SK-N-SH treated with all-trans-retinoic acid at 6 μM for 48 hours (cell line): ENCODE measurements at places on chromosomes 3 and 15.

GRCh38 chr3:171809611-171809860 is 747 bp downstream of the PLD1 start:
- peak; percentile 35 for ATAC-seq

- peak; percentile 88 for ATAC-seq
These were observed 6.4 kb upstream of the ISL2 start for GRCh38 chr15:76330080-76330680.

GRCh38 chr3:128468791-128469527 is 2.3 kb upstream of the DNAJB8 start:
- peak; percentile 29; the same call in 2 of the 3 replicates for ATAC-seq

- ATAC-seq = peak; percentile 21; the same call in 2 of the 3 replicates
These were observed 63.7 kb upstream of the THSD4 start for GRCh38 chr15:71051539-71051938.

DNA sequence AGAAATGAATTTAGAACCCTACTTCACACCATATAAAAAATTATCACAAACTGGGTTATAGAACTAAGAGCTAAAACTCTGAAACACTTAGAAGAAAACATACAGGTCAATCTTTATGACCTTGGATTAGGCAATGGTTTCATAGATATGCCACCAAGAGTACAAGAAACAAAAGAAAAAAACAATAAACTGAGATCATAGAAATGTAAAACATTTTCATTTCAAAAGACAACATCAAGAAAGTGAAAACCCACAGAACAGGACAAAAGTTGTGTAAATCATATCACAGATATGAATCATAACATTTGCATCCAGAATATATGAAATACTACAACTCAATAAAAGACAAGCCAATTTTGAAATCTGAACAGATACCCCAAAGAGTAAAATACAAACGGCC is 72.4 kb downstream of the TBL1XR1 start:
- ATAC-seq = no peak

DNA sequence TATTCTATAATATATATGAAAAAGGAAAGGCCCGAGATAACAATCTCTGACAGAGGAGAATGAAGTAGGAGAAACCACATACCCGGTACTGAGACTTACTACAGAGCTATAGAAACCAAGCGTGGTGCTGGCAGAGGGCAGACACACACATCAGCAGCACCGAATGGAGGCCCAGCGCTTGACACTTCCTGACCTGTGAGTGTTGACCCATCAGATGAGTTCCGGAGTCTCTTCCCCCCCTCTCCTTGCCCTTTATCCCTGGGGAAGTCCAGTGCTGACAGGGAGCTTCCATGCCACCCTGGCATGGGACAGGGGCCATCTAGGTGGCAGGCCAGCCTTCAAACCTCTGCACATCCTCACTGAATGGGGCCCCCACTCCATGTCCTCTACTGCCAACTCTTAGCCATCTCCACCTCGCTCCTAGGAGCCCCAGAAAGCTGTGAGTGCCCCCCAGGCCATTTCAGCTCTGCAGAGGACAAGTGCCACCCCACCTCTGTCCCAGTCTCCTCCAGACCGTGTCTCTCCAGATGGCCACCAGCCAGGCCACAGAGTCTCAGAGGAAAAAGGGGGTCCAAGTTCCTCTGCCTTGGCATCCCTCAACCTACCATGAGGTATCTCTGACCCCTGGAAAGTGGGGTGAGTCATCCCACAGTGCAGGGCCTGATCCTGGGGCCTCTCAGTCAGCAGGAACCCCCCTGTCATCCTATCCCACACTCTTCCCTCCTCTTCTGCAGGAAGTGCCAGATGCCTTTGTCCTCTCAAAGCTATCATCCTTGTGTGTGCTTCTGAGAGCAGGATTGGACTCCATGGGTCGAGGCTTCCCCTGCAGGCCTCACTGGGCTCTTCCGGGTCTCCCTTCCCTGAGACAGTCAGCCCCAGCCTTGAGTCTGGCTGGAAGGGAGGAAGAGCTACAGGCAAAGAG is 116.5 kb upstream of the ALDH1A3 start:
- no peak for ATAC-seq

GRCh38 chr3:35602395-35602936 is 36.9 kb upstream of the ARPP21 start:
- no peak for ATAC-seq

DNA sequence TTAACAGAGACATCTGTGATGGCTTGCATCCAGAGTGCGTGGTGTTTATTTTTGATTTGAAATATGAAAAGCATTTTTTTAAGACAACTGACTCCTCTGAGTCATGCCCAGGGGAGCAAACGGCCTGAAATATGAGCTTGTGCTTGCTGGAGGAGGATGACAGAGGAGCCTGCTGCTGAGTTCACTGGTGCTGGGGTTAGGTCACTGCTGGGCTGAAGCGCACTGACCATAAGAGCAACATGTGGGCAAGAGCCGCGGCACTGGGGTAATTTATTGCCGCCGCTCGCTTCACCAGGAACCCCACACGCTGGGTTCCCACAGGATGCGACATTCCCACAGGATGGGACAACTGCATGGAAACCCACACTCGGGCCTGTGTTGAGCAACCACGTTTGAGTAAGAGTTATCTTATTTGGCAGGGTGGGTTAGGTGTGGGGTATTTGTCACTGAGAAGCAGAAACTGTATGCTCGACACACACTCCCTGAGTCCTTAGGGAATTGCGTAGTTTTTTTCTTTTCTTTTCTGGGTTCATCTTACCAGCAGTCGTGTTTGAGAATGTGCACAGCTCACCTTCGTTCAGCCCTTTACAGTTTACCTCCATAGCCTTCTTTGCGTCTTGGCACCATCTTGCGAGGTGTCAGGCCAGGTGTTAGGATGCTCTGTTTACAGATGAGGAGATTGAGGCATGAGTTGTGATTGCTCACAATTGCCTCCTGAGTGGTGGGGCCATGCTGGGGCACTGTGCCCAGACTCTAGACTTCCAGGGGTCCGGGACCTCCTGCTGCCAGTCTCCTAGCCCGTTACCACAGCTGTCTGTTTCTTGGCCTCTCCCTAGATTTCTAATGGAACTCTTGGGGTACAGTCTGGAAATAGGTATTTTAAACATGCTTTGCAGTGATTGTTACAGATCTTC is 60.4 kb downstream of the SMAD3 start:
- ATAC-seq = peak; percentile 85

DNA sequence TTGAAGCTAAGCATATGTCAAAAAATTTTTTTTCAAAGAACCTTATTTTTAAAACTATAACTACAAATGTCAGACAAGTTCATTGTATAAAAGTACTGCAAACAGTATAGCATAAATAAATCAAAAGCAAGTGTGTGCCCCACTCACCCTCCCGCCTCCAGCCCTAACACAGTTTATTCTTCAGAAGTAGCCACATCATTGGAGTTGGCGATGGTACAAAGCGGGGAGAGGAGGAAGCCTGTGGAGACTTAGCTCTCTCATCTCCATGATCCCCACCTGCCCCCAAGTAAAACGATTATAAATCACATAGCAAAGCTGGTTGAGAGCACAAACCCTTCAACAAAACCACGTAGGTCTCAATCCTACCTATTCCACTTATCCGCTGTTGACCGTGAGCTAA is 33.6 kb downstream of the FOXP1 start:
- no peak for ATAC-seq

GRCh38 chr3:62131620-62132019 is 241.7 kb downstream of the FEZF2 start:
- peak; percentile 57; the same call in 2 of the 3 replicates for ATAC-seq

DNA sequence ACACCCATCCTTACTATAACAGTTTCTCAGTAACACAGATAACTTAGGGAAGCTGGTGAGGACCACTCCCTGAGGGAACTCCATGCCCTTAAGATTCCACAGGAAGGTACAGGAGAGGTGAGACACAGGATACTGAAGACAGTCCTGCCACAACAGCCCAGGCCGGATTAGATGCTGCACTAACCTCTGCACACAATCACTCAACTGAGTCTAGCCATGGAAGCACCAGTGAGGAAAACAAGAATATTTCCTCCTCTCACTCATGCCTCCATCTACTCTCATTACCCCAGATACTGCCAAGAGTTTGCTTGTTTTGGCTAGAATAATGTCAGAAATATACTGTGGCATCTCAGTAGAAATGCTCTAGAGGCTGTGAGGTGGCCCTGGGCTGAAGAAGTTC is 3.7 kb downstream of the ANO10 start:
- no peak for ATAC-seq

GRCh38 chr3:23574822-23575315 is 230.9 kb upstream of the UBE2E1 start:
- no peak for ATAC-seq

- no peak for ATAC-seq
These were observed 117.2 kb upstream of the LRIG1 start for GRCh38 chr3:66618066-66618465.

GRCh38 chr3:44464509-44464908 is 13.0 kb downstream of the ZNF445 start:
- no peak for ATAC-seq

- ATAC-seq = peak; percentile 55
These were observed 35.8 kb upstream of the FBN1 start for GRCh38 chr15:48681353-48681752.

- no peak for ATAC-seq
These were observed 261.8 kb upstream of the IGF1R start for GRCh38 chr15:98386561-98386960.

- no peak for ATAC-seq
These were observed 89.5 kb upstream of the MANF start for GRCh38 chr3:51295625-51296024.

- no peak for ATAC-seq
These were observed 1.6 kb upstream of the SMAD6 start for GRCh38 chr15:66700412-66700801.

- ATAC-seq = no peak
These were observed 173.7 kb upstream of the CHRNA7 start for GRCh38 chr15:31856581-31856980.

GRCh38 chr3:64915778-64916177 is 228.0 kb upstream of the ADAMTS9 start:
- no peak for ATAC-seq

GRCh38 chr3:170634663-170635384 is 48.9 kb upstream of the SLC7A14 start:
- ATAC-seq = no peak

GRCh38 chr3:9783954-9784353 is 8.3 kb downstream of the TADA3 start:
- ATAC-seq = no peak

- ATAC-seq = peak; percentile 88
These were observed 79.9 kb downstream of the GTPBP8 start for GRCh38 chr3:113070681-113071113.

GRCh38 chr3:31224936-31225335 is 307.8 kb upstream of the STT3B start:
- no peak for ATAC-seq

DNA sequence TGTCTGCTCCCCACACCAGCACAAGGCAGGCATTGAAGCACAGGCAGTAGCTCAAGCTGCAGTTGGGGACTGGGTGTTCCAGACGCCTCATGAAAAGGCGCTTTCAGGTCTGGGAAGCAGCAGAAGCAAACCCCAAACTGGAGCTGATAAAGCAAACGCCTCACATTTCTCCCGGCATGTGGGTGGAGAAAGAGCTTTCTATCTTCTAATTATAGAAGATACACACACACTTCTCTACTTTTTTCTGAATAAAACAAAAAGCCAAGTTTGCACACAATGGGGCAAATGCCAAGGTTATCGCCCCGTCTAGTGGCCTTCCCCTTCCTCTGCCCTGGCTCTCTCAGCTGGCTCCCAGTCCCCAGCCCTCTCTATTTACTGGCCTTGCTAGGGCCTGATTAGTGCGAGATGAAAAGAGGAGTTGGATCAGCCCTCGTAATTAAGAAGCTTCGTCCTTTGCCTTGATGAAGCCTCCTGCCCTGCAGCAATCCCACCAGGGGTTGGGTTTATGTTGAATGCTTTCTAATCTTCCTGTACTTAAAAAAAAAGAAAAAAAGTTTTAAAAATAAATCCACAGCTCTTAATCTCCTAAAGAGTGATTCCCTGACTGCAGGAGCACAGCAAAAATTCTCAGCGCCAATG is 120.2 kb downstream of the MEGF11 start:
- ATAC-seq = no peak

- ATAC-seq = no peak
These were observed 9.4 kb downstream of the NT5DC2 start for GRCh38 chr3:52524258-52524751.

DNA sequence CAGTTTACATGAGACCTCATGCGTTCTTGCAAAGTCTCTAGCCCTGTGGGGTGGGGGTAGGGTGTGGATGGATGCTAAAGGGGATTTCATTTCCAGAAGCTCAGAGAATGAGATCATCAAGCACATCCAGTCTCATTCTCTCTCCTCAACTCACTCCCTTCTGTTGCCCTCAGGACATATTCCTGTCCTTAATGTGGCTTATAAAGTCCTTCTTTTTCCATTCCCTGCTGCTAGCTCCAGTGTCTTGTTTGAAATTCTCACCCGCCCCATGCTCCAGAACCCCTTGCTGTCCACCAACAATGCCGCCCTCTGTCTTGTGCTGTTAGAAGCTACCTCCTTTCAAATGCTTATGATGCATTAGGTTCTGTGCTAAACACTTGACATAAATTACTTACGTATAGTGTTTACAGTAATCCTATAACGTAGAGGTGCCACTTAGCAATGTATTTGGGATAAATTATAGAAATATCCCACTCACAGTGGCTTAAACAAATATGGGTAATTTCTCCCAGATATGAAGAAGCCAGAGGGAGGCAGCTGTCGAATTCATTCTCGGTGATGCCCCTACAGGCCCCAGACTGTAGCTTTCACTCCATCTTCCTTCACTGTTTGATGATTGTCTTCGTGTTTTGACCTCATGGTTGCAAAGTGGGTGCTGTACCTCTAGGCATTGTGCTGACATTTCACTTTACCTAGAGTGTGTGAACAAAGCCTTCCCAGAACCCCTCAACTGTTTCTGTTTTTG is 273.1 kb upstream of the TBL1XR1 start:
- ATAC-seq = no peak

- ATAC-seq = no peak
These were observed 4.3 kb upstream of the NR2C2 start for GRCh38 chr3:14943042-14943441.

GRCh38 chr15:48936666-48937065 is 27.1 kb downstream of the SHC4 start:
- peak; percentile 48 for ATAC-seq

GRCh38 chr3:27659279-27660021 is 62.7 kb downstream of the EOMES start:
- ATAC-seq = peak; percentile 97

GRCh38 chr3:129469026-129469425 is 29.0 kb downstream of the IFT122 start:
- ATAC-seq = no peak
